ENCODE measurements at places on chromosomes 6 and 20.

DNA sequence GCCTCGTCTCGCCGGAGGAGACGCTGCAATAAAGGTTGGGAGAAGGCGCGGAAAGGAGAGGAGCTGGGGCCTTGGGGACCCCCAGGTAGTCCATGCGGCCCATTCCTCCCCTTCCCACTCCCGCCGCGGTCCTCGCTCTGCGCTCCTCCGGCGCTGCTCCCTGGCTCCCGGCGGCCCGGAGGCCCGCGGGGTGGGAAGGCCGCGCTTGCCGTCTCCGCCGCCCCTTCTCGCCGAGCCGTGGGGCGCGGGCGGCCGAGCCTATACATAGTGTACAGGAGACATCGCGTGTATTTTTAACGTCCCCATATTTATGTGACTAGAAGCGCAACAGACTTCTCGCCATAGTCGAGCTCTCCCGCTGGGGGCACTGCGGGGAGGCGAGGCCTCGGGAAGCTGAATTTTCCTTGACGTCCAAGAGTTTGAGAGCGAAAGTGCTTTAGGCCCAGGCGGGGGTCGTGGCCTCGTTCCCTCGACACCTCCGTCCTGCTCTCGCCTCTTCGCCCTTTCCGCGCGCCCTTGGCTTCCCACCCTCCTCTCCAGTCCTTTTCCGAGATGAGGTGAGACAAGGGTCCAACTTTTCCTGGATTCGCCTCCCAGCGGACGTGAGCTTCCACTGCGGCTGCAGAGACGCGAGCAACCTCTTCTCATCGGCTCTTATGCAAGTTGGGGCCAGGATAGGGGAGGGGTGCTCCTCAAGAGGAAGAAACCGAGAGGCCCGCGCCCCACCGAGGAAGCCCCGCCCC is 29.0 kb downstream of the SLC12A5 start:
- no peak for DNase-seq

- no peak for DNase-seq
Measured at GRCh38 chr6:141848029-141848890, 284.5 kb upstream of the GJE1 start.

GRCh38 chr6:2135401-2135800 is 110.0 kb downstream of the GMDS start:
- no peak for DNase-seq

DNA sequence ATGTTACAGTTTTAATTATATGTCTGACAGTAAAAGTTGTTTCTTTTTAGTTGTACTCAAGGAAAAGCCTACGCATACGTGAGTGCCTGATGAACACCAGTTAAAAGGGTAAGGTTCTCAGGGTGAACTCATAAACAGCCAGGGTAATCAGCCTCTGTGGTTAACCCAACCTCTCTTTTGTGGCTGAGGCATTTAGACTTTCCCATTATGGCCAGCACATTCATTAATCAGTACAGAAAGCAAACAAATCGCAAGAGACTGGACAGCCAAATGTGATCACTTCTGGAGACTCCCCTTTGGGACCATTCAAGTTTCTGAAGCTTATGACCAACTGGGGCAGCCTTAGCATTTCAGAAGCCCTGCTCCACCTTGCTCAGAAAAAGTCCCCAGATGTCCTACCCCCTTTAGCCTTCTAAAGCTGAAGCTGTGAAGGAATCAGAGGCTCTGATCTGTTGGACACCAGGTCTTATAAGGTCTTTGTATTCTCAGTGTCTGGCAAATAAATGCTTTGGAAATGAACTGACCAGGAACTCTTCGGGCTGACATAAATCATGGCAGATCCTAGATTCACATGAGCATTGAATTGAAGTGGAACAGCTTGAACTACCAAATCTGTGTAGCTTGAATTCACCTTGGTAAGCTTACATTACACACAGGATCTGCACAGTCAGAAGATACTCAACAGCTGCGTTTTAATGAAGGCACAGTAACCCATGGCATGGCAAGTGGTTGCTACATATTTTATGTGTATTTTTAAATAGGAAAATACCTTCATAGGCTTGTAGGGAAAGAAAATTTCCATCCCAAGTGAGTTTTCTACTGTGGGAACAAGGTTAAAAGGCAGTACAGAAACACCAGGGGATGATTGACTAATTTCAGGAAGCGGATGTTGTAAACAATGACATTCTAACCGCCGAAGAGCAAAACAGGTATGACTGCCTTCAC is 18.7 kb downstream of the IL20RA start:
- DNase-seq: no peak

GRCh38 chr6:15484140-15484539 is 178.7 kb downstream of the DTNBP1 start:
- no peak for DNase-seq

- DNase-seq: no peak
Measured at GRCh38 chr6:69789578-69789977, 7.2 kb downstream of the LMBRD1 start.

DNA sequence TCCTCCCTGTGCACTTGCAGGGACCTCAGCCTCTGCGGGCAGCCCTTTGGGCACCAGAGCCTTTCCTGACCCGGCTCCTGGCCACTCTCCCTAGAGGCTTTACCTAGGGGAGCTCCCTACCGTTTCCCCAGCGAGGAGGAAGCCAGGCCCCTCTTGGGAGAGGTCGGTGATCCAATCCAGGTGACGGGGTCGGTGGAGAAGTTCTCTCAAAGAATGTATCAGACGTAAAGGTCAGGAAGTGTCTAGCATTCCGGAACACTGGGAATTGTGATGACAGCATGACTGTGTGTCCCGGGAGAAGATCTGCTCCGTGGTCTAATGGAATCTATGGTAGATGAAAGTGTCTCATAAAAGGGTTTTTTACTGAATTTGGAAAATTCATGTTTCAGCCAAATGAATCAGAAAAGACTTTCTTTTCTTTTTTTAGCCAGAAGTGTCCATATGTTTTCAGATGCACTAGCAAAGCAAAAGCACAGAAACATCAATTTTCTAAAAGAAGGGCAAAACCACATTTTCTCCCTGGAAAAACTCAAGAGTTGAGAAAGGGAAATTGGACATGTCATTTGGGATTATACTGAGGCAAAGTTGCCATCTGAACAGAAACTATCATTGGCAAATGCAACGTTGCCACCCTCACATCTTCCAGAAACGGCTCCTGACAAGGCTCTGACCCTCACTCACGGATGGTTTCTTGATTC is 289.4 kb downstream of the THBS2 start:
- DNase-seq: no peak

GRCh38 chr20:4788314-4788713 is 66.6 kb downstream of the PRND start:
- DNase-seq: no peak

Measured in NCI-H2029 (cell line).